Activated CD4-positive, alpha-beta memory T cell treated with anti-CD3 and anti-CD28 coated beads for 36 hours (primary cell): ENCODE measurements at places on chromosomes 7 and 10. TPM values are rescaled to one million over a fixed set of nuclear protein-coding genes. Genes with fewer than 3 reads are reported as not detected.

Gene VWDE
- total RNA-seq: 2.3 TPM

Gene PSMA2
- 196 TPM for total RNA-seq

Gene ABCA13
- total RNA-seq: not detected

- peak overlapping the region; percentile 63 for H3K27ac ChIP-seq
- H3K4me1 ChIP-seq: peaks cover 10% of the 10 kb centered on the region
- peak overlapping the region; percentile 0 for H3K4me3 ChIP-seq
- no peaks in the 10 kb centered on the region for H3K27me3 ChIP-seq
Observed at GRCh38 chr7:16619979-16620408, 25.6 kb downstream of the ANKMY2 start.

DNA sequence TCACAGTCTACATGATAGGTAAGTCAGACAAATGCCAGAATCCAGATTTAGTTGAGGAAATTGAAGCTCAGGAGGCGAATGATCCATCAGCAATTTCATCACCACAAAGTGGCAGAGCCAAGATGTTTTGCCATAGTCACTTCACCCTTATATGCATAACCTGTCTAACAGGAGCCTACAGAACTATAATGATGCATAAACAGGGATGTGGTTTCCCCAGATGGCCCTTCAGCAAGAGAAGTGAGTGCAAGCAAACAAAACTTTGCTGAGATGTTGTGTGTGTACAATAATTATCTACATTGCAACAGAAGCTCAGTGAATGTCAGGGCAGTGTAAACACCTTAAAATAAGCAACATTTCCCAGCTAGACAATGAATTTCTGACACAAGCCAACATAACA is 28.6 kb downstream of the PON3 start:
- no peak overlapping the region for H3K27ac ChIP-seq
- no peak overlapping the region for H3K4me3 ChIP-seq
- no peaks in the 10 kb centered on the region for H3K36me3 ChIP-seq
- peaks cover 8% of the 10 kb centered on the region for H3K27me3 ChIP-seq
- H3K4me1 ChIP-seq: no peaks in the 10 kb centered on the region

DNA sequence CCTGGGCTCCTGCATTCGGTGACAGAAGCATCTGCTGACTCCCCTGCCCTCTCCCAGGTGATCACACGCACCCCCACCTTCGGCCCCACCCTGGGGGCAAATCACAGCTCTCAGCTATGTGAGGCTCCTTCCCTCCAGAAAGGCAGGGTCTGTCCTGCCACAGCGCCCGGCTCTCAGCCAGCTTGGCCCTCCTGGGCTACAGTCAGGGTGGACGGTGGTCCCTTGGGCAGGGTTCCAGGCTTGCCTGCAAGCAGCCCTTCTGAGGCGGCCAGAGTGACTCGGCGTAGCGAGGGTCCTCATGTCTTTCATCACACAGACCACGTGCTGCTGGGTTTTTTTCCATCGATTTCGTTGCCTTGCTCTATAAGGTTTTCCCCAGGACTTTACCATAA is 53.6 kb upstream of the EBF3 start:
- H3K4me3 ChIP-seq: no peak overlapping the region
- no peak overlapping the region for H3K27ac ChIP-seq
- H3K36me3 ChIP-seq: no peaks in the 10 kb centered on the region
- H3K27me3 ChIP-seq: no peaks in the 10 kb centered on the region

GRCh38 chr10:7171825-7172224 is 239.0 kb downstream of the SFMBT2 start:
- no peak for DNase-seq
- H3K4me1 ChIP-seq: no peaks in the 10 kb centered on the region
- no peak overlapping the region for H3K4me3 ChIP-seq
- no peak overlapping the region for H3K27ac ChIP-seq
- no peaks in the 10 kb centered on the region for H3K27me3 ChIP-seq

GRCh38 chr7:55093674-55094073 is 74.9 kb downstream of the EGFR start:
- H3K4me1 ChIP-seq: no peaks in the 10 kb centered on the region
- no peak for DNase-seq
- no peaks in the 10 kb centered on the region for H3K36me3 ChIP-seq
- no peak overlapping the region for H3K4me3 ChIP-seq
- H3K27me3 ChIP-seq: peaks cover 5% of the 10 kb centered on the region
- H3K27ac ChIP-seq: no peak overlapping the region

Gene VENTX
- total RNA-seq: 0.12 TPM

Gene FAM24B
- total RNA-seq: 8.1 TPM

Gene HECW1
- total RNA-seq: not detected

DNA sequence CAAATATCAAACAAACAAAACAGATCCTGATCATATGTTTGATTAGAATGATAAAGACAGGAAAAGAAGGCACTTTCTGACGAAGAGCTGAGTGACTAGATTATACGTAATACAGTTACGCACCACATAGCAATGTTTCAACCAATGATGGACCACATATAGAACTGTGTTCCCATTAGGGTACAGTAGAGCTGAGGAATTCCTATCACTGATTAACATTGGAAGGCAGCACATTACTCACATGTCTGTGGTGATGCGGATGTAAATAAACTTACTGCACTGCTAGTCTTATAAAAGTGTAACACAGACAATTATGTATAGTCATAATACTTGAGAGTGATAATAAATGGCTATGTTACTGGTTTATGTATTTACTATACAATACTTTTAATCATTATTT is 98.3 kb downstream of the PTN start:
- H3K27ac ChIP-seq: no peak overlapping the region
- no peaks in the 10 kb centered on the region for H3K36me3 ChIP-seq
- no peak overlapping the region for H3K4me3 ChIP-seq
- H3K4me1 ChIP-seq: no peaks in the 10 kb centered on the region
- H3K27me3 ChIP-seq: no peaks in the 10 kb centered on the region

DNA sequence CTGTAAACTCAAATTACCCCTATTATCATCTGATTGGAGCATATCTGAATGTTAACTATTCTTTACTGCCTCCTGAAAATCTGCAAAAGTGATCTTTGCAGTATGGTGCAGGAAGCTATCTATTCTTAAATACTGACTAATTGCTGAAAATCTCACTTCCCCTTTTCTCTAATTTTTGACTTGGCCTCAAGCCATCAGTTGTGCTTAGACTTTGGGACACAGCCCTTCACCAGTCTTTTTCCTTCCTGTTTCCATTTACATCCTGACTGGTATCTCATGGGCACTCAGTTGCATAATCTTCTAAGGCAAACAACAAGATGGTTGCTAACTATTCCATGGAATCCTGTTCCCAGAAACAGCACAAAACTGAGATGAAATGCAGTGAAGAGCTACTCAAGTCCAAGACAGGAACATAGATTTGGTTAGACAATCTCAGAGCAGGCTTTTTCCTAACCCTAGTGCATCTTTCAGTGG is 228.5 kb downstream of the SORCS1 start:
- no peaks in the 10 kb centered on the region for H3K36me3 ChIP-seq
- H3K27me3 ChIP-seq: no peaks in the 10 kb centered on the region
- DNase-seq: no peak
- no peak overlapping the region for H3K27ac ChIP-seq
- no peak overlapping the region for H3K4me3 ChIP-seq

Gene OR2A12
- total RNA-seq: not detected

Gene FAM25C
- not detected for total RNA-seq

DNA sequence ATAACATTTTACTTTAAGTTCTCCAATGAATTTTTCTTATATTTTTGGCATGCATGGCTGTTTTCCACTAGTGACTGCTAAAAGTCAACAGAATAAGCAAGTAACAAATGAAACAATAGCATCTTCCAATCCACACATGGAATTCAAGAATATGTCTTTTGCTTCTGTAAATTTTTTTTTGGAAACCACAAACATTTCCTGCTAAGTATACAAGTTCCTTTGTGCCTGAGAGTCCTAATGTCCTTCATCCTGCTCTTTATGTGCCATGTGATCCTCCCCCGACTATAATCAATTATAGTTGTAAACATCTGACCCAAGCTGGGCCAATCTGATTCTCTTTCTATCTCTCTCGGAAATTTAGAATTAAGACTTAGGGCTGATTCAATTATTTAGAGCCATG is 61.2 kb downstream of the PPP1R3C start:
- H3K27me3 ChIP-seq: peaks cover 4% of the 10 kb centered on the region
- no peaks in the 10 kb centered on the region for H3K36me3 ChIP-seq
- H3K27ac ChIP-seq: no peak overlapping the region

GRCh38 chr7:24478137-24478655 is 95.1 kb upstream of the PALS2 start:
- no peak for DNase-seq
- no peaks in the 10 kb centered on the region for H3K4me1 ChIP-seq
- H3K27me3 ChIP-seq: peaks cover 14% of the 10 kb centered on the region
- H3K36me3 ChIP-seq: no peaks in the 10 kb centered on the region

DNA sequence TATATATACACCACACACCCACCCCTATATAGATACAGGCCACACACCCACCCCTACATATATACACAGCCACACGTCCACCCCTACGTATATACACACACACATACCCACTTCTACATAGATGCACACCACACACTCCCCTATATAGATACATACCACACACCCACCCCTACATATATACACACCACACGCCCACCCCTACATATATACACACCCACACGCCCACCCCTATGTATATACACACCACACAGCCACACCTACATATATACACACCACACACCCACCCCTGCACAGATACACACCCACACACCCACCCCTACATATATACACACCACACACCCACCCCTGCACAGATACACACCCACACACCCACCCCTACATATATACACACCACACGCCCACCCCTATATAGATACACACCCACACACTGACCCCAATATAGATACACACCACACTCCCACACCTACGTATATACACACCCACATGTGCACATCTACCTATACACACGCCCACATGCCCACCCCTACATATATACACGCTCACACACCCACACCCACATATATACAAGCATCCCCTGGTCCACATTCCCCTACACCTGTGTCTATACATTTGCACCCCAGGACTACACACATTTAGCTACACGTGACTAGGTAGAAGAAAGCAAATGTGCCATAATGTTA is 52.1 kb upstream of the UBE3C start:
- H3K36me3 ChIP-seq: no peaks in the 10 kb centered on the region
- no peaks in the 10 kb centered on the region for H3K4me1 ChIP-seq
- DNase-seq: no peak
- peaks cover 11% of the 10 kb centered on the region for H3K27me3 ChIP-seq
- H3K27ac ChIP-seq: no peak overlapping the region

Gene PDE1C
- not detected for total RNA-seq

Gene SEM1
- 41.6 TPM for total RNA-seq

GRCh38 chr10:70192326-70192968 is 22.1 kb upstream of the SAR1A start:
- H3K27ac ChIP-seq: no peak overlapping the region
- peaks cover under 1% of the 10 kb centered on the region for H3K36me3 ChIP-seq
- DNase-seq: no peak
- H3K27me3 ChIP-seq: no peaks in the 10 kb centered on the region
- H3K4me3 ChIP-seq: no peak overlapping the region

DNA sequence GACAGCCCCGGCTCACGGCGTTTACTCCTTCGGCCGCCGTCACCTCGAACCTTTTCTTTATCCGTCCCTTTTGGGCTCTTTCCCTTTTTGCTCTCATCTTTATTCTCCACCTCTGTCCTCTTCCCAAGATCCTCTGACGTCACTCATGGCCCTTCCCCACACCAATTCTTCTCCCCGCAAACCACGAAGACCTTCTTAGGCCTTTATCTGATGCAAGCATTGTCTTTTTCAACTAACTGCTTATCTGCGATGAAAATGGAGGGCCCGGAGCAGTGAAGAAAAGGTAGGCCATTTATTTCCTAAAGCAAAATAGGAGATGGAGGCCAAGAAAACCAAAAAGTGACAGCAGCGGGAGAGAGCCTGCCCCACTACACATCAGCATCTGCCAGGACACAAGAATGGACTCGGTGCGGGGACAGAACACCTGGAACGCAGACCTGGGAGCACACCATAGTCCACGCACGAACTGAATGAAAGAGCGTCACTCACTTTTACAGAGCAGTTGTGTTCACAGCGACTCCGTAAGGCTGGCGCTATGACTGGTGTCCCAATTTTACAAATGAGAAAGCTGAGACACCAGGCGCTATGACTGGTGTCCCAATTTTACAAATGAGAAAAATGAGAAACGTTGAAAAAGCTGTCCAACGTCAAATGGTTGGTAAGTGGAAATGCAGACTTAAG is 45.3 kb downstream of the ZNF777 start:
- peak overlapping the region; percentile 5 for H3K4me3 ChIP-seq
- no peak for DNase-seq
- no peak overlapping the region for H3K27ac ChIP-seq
- peaks cover 5% of the 10 kb centered on the region for H3K4me1 ChIP-seq
- H3K27me3 ChIP-seq: peaks cover 30% of the 10 kb centered on the region
- no peaks in the 10 kb centered on the region for H3K36me3 ChIP-seq

Gene WDR86
- 0.43 TPM for total RNA-seq

- peaks cover 32% of the 10 kb centered on the region for H3K36me3 ChIP-seq
- H3K4me1 ChIP-seq: peaks cover 39% of the 10 kb centered on the region
- peak overlapping the region; percentile 99 for H3K27ac ChIP-seq
- no peaks in the 10 kb centered on the region for H3K27me3 ChIP-seq
- peak overlapping the region; percentile 99 for H3K4me3 ChIP-seq
Observed at GRCh38 chr7:99409192-99409572, 413 bp downstream of the BUD31 start.

Gene C10orf67
- 0.07 TPM for total RNA-seq

Gene PKD2L1
- total RNA-seq: not detected

DNA sequence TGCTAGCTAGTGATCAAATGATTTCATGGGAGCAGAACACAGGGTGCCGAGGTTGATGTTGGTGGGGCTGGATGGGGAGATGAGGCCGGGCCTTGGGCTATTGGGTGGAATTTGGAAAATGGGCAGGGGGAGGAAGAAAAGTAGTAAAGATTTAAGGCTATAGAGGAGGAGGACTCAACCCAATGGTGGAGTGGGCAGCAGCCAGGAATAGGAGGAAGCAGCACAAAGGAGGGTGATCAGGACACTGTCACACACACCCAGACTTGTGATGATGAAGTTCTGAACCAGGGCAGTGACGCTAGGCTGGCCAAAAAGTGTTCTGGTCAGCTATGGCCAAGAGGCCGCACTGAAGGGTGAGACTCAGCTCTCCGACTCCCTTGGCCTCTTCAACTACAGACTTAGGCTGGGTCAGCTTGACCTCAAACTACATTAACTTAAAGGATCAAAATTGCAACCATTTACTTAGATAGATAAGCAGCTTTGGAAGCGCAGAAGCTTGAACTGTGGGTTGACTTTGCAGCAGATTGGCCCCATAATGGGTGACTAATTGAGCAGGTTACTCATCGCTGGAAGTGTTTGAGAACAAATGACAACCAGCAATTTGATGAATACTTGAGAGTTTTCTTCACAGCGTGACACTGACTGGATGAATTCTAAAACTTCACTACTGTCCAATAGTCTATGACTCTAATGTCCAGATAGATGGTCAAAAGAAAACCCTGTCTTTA is 29.4 kb upstream of the GPR26 start:
- H3K27ac ChIP-seq: no peak overlapping the region
- H3K27me3 ChIP-seq: peaks cover 10% of the 10 kb centered on the region
